ENCODE measurements at places on chromosomes 2 and 18.

DNA sequence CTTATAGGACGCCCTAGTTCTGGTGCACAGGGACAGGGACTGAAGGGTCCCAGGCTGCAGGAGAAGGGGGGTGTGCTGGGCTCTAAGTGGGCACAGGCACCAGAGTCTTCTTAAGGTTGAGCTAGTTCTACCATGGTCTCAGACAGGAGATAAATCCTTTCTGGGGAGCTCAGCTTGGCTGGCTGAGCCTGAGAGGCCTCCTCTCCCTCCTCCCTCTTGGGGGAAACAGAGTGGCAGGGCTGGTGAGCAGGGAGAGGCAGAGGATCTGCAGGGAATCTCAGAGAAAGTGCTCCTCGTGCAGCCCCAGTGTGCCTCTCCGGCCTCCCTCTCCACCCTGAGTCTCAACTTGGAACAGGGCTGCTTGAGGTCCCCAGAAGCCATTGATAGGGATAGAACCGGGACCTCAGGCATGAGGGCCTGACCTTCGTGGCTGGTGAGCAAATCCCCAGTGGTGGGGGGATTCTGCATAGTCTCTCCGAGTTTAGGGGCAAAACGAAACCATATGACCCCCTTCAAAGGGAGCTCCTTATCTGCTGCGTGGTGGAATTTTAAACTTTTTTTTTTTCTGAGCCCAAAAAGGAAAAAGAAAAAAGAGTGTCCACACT is 2.0 kb downstream of the GDF7 start:
- DNase-seq = no peak

- no peak for DNase-seq
These were observed 488.0 kb downstream of the EIPR1 start for GRCh38 chr2:2889646-2890045.

- peak; percentile 8 for DNase-seq
These were observed 76.4 kb upstream of the TSPYL6 start for GRCh38 chr2:54332386-54332785.

- peak; percentile 97 for DNase-seq
These were observed 64.6 kb downstream of the SPTBN1 start for GRCh38 chr2:54520687-54521086.

DNA sequence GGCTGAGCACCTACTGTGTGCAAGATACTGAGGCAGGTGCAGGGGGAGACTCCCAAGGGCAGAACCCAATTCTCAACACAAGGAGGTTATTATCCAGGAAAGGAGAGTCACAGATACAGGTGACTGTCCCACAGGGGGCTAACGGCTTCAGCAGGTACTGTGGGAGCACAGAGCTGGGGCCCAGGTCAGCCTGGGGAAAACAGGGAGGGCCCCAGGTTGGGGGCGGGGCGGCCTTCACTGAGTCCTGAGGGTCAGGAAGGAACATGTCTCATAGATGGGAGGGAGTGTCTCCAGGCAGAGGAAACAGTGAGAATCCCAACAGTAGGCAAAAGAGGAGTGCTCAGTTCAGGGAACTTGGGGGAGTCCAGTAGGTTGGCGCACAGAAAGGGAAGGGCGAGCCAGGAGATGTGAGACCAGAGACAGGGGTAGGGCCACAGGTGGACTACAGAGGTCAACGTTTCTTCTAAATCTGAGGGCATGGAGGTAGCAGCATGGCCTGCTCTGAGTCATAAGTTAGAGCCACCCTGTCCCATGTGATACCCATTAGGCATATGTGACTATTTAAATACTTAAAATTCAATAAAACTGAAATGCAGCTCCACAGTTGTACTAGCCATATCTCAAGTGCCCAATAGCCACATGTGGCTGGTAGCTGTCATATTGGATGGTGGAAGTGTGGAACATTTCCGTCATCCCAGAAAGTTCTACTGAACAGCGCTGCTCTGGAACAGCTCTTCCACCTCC is 157.2 kb downstream of the TTC32 start:
- no peak for DNase-seq

DNA sequence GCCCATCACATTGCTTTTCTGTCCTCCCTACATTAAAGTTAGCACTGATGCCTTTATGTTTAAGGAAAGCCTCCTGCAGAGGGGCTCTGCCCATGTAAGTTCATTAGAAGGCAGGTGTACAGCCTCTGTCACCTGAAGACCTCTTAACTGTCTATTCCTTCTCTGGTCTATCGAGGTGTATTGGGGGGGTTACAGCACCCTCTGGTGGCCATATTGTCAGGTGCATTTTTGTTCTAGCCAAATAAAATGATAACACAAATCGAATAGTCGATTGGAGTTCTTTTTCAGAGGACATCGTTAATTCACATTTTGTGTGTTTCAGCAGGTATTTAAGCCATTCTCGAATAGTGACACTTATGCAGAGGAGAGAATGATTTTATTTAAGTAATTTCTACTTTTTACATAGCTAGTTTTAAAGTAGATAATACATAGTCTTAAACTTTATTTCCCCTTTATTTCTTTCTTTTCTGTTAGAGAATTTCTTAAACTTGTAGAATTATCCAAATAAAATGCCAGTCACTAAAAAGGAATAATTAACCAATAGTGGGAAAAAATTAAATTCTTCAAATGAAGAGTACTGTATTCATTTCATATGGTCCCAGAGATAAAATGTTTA is 136.8 kb downstream of the NEDD4L start:
- peak; percentile 57 for DNase-seq

GRCh38 chr2:218081063-218081462 is 12.0 kb downstream of the RUFY4 start:
- DNase-seq = no peak

GRCh38 chr2:43950383-43951008 is 45.3 kb downstream of the LRPPRC start:
- DNase-seq = peak; percentile 38

- DNase-seq = peak; percentile 73
These were observed 348.7 kb upstream of the GALNT5 start for GRCh38 chr2:156908825-156909224.

DNA sequence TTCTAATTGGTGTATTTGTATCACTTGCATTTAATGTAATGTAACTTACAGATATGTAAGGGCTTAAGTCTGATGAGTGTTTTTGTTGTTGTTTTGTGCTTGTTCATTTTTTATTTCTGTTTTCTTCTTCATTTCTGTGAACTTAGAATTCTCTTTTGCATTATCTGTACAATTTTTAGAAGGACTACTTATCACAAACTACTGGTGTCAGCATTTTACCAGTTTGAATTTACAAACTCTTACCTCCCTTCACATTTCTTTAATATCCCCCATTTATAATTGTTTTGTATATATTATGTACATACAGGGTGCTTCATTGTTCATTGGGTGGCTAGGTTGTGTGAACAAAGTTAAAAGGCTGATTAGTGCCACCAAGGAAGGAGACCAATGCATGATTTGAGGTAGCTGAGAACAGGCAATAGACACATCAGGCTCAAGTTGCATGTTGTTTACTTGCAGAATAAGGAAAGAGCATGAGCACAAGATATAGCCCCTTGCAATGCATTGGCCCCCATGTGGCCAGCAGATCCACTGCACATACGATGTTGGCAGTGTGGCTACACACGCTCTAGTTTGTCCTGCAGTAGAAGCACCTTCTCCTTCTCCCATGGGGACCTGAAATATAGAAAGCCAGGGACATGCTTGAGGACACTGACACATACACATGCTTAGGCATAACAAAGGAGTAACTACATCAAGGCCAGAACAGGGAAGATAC is 198.2 kb downstream of the CD8B2 start:
- DNase-seq = no peak

- no peak for DNase-seq
These were observed 40.2 kb upstream of the ZNF638 start for GRCh38 chr2:71291398-71291797.

- no peak for DNase-seq
These were observed 97.4 kb upstream of the STK17B start for GRCh38 chr2:196268538-196269338.

DNA sequence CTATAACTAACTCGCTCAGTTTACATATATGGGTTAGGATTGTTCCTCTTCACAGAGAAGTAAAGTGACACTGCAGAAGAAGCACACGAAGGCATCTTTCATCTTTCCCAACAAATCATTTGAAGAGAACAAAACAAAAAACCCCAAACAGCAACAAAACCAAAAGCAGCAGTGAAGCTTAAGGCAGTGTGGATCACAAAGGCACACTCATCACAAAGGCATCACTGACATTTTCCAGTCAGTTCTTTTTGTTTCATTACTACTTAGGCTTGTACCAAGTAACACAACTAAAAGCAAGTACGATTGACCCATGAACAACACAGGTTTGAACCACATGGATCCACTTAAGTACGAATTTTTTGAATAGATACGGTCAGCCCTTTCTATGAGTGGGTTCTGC is 75.7 kb downstream of the RNF152 start:
- DNase-seq = peak; percentile 16

GRCh38 chr2:31249009-31249690 is 15.2 kb downstream of the EHD3 start:
- DNase-seq = no peak

DNA sequence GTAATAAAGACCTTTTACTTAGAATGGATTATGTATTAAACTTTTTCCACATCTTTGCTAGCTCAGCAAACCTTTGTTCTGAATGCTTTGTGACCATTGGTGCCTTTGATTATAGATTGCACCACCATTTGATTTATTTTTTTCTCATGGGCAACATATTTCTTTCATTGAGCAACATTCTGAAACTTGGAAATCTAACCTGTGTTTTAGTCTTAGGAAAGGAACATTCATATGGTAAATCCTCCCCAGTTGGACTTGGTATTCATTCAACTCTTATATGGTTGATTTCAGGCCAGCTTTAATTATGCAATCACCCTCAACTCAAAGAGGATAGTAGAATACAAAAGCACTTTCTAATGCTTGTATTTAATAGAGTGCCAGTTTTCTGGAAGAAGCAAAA is 1077.9 kb upstream of the ZEB2 start:
- no peak for DNase-seq

GRCh38 chr2:20104900-20105545 is 53.6 kb upstream of the LAPTM4A start:
- DNase-seq = no peak

- no peak for DNase-seq
These were observed 655 bp downstream of the RND3 start for GRCh38 chr2:150486539-150487484.

DNA sequence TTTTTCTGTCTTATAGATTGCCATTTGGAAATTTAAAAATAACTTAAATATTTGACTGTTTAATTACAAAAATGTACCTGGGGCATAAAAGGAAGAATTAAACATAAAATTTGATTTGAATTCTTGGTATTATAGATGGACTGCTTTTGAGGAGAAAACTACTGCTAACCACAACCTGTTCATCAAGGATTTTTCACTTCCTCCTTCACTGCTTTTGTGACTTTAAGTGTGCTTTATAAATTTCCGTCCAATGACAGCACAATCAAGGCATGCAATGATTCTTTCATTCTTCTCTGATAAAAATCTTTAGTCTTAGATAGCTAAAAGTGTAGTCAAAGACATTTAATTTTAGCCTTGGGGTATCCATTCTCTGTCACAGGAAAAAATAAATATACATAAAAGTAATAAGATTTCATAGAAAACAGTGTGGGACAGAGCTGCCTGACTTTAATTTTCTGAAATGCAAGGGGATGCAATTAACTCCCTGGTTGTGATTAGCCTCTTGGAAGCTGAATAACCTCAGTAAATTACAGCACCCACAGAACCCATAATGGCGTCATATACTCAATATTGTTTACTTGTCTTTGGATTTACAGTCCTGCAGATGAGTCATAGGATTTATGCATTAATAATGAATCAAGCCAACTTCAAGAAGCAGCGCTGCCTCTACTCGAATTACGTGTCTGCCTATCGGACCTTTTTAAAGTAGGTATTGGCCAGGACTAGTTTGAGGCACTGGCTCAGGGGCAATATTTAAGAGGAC is 587.9 kb downstream of the NRXN1 start:
- DNase-seq = no peak

DNA sequence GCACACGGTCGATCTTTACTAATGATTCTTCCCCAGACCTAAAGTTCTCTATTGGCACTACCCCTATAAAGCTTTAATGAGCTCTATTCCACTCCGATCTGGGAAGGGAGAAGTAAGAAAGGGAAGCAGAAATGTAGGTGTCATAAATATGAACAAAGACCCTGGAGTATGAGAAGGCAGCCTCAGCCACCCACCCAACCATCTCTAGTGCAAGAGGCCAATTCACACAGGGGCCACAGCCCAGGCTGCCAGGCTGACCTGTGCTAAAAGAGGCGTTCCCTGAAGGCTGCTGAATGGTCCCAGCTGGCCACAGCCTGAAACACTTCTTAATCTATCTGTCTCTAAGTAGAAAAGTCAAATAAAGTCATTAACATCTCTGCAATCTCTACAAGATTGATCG is 60.1 kb upstream of the ACTR3 start:
- DNase-seq = no peak

DNA sequence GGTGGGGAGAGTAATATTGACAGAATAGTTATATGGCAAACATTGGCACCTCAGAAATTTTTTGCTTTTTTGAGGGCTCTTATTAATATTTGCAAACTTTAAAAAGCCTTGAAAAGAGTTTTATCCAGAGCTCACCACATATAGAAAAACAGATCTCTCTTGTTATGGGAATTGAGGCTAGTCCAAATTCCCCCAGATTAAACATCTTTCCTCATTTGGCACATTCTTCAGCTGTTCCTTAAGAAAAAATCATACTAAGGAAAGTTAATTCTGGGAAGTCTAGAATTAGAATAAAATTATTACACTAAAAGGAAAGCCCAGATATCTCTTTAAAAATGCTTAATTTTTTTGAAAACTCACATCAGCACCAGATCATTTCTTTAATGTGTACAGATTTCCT is 5.6 kb downstream of the TFPI start:
- no peak for DNase-seq

Measured in EL (cell line).